ENCODE measurements at places on chromosomes 11 and 22.

GRCh38 chr11:62599901-62600300 is 1.8 kb downstream of the MTA2 start:
- no peak for DNase-seq

- no peak for DNase-seq
These were observed 315.3 kb downstream of the BUD13 start for GRCh38 chr11:116457336-116458007.

DNA sequence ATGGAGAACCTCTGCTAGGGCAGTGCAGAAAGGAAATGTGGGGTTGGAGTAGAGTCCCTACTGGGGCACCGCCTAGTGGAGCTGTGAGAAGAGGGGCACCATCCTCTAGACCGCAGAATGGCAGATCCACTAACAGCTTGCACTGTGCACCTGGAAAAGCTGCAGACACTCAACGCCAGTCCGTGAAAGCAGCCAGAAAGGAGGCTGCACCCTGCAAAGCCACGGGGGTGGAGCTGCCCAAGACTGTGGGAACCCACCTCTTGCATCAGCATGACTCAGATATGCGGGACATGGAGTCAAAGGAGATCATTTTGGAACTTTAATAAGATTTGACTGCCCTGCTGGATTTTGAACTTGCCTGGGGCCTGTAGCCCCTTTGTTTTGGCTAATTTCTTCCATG is 8.7 kb downstream of the TSKU start:
- peak; percentile 65 for DNase-seq

- peak; percentile 88 for DNase-seq
These were observed 79.9 kb upstream of the GRIK4 start for GRCh38 chr11:120431633-120432032.

DNA sequence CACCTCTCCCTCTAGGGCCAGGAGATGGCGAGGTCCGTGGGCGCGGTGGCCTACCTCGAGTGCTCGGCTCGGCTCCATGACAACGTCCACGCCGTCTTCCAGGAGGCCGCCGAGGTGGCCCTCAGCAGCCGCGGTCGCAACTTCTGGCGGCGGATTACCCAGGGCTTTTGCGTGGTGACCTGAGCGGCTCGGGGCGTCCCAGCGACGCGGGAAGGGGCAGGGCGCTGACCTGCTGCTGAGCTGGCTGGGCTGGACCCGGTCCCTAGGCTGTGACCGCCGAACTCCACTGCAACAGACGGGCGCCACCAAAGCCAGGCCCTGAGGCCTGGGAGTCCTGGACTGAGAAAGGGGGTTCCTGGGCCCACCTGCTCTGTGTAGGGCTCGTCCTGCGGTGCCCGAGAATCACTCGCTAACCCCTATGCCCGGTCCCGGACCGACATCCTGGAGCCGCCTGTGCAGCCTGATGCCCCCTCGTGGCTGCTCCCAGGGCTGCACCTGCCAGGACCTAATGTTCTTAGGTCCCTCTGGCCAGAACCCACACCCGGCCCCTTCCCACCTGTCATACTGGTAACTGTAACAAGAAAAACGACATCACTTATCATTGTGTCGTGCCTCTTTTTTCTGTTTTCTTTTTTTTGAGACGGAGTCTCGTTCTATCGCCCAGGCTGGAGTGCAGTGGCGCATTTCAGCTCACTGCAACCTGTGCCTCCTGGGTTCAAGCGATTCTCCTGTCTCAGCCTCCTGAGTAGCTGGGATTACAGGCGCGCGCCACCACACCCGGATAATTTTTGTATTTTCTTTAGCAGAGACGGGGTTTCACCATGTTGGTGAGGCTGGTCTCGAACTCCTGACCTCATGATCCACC is 15.0 kb downstream of the RHOD start:
- no peak for DNase-seq

- DNase-seq, result no peak
These were observed 20.1 kb upstream of the CUL5 start for GRCh38 chr11:107988397-107989158.

DNA sequence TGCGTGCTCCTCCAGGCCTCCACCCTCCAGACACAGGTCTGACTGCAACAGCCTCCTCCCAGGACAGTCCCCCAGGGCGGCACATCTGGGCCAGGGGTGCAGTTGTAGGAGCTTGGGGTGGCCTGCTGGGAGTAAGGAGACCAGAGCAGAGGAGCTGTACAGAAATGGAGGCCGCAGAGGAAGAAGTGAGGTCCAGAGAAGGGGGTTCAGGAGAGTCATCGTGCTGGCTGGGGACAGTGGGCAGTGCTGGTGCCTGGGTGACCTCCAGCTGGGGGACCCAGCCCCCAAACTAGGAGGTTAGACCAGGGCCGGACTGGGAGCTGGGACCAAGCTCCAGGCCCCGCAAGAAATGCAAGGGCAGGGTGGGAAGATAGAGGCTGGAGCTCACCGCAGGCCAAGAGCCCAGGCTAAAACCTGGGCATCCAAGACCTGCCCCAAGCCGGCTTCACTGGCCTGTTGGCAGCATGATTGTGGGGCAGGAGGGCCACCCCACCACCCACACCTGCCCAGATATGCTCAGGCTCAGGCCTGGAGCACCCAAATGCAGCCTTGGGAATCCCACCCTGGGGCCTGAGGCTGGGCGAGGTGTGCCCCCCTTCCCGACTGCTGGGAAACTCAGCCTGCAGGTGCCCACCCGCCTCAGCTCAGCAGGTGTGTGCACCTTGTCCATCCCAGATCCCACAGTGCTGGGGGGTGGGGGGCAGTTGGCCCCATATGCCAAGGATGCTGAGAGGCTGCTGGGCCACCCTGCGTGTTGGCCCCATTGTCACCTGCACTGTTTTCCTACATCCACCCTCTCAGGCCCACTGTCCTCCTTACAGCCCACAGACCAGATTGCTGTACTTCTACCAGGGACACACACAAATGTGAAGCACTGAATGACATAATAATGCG is 96.9 kb downstream of the MORC2 start:
- no peak for DNase-seq

GRCh38 chr11:106656646-106657045 is 361.6 kb downstream of the GUCY1A2 start:
- no peak for DNase-seq

DNA sequence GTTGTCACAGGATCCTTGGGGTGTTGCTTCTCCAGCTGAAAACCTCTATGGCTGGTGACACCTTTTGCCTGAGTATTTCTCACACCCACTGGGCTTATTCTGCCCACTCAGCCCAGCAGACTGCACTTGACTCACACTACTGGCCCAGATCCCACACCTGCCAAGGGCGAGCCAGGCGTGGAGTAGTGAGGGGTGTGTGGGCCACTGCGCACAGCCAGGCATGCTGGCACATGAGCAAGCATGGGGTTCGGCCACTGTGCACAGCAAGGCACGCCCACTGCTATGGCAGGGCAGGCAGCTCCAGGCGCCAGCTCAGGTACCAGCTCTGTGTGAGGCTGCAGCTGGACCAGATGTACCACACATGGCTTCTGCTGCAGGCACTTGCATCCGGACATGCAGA is 116.5 kb upstream of the MTNR1B start:
- DNase-seq, result no peak

GRCh38 chr11:126307706-126308105 is 3.8 kb downstream of the DCPS start:
- DNase-seq, result no peak

GRCh38 chr22:17250380-17251082 is 31.3 kb upstream of the ADA2 start:
- DNase-seq, result no peak

DNA sequence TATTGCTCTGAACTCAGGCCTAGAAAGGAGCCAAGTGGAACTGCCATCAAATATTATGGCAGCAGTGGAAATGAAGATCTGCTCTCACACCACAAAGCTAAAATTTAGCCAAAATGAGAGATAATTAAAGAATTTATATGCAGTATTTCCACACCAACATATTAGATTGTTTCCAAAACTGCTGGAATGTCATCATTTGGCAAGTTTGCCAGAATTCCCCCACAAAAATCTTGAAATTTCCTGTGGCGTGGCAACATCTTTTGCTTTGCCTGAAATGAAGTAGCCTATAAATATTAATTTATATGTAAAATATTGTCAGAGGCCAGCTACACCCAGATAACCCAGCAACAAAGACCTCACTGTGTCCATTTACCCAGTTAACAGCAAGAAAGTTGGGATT is 13.8 kb downstream of the C11orf71 start:
- no peak for DNase-seq

DNA sequence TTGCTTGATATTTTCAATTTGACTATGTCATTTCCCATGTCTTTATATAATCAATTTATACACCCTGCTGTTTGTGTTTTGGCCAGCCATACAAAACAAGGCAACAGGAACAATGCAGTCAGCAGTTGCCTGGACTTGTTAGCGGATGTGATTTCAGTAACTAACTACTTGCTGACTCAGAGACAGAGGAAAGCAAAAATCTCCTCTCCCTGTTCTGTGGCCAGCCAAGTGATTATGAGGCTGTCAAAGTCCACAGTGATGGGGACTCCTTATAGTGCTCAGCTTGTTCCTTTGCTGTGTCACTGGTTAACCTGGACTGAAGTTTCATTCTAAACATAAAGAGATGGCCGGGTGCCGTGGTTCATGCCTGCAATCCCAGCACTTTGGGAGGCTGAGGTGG is 32.6 kb upstream of the APLP2 start:
- DNase-seq, result peak; percentile 48

- no peak for DNase-seq
These were observed 13.9 kb downstream of the OVCH2 start for GRCh38 chr11:7692426-7692825.

- DNase-seq, result no peak
These were observed 10.0 kb downstream of the IGSF9B start for GRCh38 chr11:133946541-133947318.

GRCh38 chr22:20107951-20108756 is 7.8 kb upstream of the RANBP1 start:
- DNase-seq, result no peak

DNA sequence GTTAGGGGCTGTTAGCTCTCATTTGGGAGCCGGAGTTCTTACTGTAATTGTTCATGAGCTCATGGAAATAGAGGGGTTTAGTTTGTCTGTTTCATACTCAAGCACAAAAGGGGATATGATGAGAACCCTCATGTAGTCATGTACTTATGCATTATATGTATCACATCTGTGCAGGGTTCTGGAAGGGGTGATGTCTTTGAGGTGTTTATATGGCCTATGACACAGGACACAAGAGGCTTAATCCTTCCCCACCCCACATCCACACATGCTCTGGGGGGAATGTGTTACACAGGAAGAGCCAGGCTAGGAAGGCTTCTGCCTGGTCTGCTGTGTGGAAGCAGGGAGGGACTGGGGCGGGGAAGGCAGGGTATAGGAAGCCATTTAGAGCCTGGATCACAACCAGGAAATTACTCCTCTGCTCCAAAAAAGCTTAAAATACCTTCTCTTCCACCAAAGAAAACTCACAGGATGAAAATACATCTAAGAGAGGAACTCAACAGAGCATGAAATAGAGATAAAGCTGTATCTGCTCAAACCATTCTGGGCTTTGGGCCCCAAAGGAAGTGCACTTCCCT is 316.1 kb downstream of the TMEM135 start:
- no peak for DNase-seq

DNA sequence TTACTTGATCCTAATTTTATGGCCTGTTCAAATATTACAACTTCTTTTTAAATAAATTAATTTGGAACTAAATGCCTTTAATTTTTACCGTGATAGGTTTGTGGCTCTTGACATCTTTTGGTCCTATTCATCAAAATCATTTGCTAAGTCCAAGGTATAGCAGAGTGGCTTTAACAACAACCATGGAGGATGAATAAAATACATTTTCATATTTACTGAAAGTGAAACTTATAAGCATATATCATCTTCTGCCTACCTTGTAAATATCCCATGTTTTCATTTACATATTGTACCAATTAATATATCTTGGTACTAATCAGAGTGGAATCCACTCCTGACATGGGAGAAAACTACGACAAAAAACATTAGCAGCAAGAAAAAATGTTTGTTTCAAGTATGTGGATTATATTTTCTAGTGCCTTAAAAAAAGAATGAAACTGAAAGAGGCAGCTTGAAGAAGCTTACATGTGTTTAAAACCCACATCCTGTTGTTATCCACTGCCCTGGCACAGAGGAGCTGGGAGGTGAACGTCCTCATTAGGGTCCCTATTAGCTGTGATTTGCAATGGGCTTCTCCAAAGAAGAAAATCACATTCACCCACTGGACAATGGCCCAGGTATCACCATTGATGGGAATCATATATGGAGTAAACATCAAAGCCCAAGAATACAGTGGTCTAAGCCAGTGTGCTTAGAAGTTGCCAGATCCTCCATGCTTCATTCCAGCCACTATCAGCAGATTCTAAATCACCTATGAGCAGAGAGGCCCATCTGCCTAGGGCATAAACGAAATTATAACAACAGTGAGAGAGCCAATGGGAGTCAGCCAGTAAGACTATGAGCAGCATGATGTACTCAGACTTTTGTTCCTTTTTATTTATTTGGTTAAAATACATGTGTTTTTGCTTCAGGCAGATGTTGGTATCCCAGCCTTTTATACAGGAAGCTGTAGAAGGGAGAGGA is 84.7 kb downstream of the MAML2 start:
- DNase-seq, result peak; percentile 69

GRCh38 chr11:1034456-1035295 is 1.8 kb downstream of the MUC6 start:
- DNase-seq, result no peak

DNA sequence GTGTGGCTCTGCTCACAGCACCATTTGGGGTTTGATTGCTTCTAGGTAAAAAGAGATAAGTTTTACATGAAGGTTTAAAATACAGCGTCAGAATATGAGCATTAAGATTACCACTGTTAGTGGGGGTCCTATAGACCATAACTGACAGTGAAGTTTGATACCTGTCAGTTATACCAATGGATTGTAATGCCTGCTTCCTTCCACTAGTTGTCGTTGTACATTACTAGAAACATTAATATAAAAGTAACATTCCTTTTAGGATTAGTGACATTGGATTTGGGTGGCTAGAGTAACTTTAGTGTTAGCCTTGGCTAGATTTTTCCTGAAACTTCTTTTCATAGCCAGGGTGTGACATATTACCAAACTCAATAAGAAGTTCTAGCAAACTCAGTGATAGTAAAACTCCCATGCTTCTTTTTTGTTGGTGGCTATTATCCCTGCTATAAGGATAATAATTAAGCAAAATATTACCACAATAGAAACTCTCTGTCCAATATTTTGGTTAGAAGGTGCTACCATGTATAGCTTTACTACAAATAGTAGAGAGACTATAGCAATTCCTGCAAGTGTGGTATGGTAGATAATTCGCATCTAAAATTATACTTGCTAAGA is 57.1 kb downstream of the FAM181B start:
- no peak for DNase-seq

GRCh38 chr11:9753021-9753420 is 89.1 kb downstream of the SWAP70 start:
- DNase-seq, result peak; percentile 85
